CD4-positive, alpha-beta T cell treated with Interferon gamma for 1 hour (primary cell): ENCODE measurements at places on chromosomes 13 and 19.

GRCh38 chr19:1455002-1455335 is 5.0 kb downstream of the APC2 start:
- DNase-seq = no peak

DNA sequence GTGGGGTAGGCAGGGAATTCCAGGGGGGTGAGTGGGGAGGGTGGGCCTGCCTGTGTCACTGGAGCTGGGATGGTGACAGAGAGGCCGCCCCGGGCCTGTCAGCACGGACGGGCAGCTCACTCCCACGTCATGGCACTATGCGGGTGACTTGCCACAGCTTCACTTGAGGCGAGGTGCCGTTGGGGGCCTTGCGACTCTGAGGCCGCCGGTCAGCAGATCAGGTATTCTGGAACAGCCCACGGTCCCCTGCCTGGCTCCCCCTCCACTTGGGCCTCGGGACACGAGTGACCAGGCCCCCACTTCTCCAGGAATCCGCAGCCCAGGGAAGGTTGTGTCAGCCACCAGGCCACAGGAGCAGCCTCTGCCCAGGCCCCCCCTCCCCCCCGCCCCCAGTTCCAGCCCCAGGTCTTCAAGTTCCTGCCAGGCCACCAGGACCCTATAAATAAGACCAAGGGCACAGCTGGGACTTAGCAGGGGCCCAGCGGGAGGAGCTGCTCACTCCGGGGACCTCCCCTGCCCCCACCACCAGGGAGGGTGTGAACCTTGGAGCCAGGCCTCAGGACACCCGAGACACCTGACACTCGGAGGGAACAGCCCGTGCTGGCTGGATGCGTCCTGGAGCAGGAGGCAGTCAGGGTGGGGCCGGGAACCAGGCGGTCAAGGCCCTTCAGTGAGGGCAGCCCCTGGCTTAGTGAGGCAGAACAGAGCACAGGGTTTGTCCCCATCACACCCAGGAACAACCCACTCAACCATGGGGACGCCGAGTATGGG is 2.7 kb upstream of the MIDN start:
- no peak for DNase-seq

DNA sequence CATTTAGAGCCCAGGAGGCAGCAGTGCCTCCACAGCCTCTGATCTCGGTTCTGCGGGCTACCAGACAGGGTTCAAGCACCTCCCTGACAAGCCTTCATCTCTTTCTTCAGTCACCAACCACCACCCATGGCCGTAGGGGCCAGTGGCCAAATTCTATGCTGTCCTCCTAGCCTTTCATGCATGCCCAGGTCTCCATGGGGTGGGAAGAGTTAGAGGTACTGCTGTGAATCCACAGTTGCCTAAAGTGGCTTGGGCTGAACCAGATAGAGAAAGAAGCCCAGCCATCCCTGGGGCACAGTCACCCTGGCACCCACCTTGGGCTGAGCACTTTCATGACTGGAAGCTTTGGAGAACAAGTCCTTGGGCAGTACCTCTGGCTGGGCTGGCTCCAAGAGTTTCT is 97.4 kb downstream of the ZDHHC20 start:
- no peak for DNase-seq

DNA sequence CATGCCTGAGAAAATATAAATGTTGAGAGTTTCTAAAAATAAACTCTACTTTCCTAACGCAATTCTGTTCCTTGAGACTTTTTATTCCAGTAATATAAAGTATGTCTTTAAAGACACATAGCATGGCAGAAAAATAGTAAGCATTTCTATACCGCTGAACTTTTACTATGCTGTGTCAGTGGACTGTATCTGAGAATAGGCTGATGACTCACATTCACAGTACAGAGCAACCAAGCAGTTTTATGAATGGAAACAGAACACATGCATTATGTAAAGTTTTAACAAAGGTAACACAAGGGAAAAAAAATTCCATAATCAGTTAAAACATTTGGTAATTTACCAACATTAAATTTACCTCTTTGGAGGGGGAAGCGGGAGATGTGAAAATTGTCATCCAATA is 38.4 kb downstream of the ZDHHC20 start:
- DNase-seq = no peak

DNA sequence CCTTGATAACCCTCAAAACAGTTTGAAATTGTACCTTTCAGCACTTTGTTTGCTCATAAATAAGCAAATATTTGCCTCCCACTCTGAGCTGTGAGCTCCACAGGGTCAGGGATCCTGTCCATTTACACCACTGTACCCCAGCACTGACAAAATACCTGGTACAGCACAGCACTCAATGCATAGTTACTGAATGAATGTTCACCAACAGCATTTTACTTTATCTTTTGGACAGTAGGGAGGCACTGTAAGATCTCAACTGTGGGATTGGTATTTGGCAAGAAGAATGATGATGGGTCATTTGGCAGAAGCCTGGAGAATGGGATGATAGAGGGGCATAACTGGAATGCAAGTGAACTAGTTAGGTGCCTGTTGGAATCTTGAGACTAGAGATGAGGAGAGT is 127.2 kb upstream of the ARGLU1 start:
- no peak for DNase-seq

DNA sequence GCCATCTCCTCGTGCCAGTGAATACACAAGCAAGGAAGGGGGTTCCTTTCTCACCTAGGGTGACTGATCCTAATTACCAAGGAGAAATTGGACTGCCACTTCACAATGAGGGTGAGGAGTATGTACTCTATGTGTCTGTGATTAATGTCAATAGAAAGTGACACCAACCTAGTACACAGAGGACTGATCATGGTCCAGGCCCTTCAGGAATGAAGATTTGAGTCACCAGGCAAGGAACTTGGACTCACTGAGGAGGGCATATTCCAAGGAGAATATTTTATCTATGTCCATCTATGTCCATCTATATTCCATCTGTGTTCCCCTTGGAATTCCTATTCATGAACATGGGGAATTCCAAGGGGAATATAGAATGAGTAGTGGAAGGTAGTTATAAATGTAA is 9.2 kb upstream of the ALOX5AP start:
- DNase-seq = no peak

- DNase-seq = peak; percentile 24
These were observed 1.1 kb downstream of the PIP5K1C start for GRCh38 chr19:3698974-3699740.

- DNase-seq = no peak
These were observed 424.9 kb downstream of the FGF9 start for GRCh38 chr13:22095794-22096193.

- peak; percentile 79 for DNase-seq
These were observed 8.5 kb downstream of the MOB3A start for GRCh38 chr19:2087621-2088100.

DNA sequence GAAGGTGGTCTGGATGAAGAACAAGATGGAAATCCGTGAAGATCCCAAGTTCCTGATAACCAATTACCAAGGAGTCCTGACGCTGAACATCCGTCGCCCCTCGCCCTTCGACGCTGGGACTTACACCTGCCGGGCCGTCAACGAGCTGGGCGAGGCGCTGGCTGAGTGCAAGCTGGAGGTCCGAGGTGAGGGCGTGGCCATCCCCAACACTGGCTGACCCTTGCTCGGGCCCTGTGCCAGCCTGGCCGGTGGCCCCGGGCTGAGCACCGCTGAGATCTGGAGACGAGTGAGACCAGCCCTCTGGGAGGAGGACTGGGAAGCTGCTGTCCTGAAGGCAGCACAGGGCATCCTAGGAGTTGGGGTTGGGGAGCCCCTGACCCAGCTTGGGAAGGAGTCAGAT is 12.0 kb upstream of the EMC10 start:
- DNase-seq = no peak

- DNase-seq = no peak
These were observed 25.9 kb upstream of the F2RL3 start for GRCh38 chr19:16862826-16863415.

DNA sequence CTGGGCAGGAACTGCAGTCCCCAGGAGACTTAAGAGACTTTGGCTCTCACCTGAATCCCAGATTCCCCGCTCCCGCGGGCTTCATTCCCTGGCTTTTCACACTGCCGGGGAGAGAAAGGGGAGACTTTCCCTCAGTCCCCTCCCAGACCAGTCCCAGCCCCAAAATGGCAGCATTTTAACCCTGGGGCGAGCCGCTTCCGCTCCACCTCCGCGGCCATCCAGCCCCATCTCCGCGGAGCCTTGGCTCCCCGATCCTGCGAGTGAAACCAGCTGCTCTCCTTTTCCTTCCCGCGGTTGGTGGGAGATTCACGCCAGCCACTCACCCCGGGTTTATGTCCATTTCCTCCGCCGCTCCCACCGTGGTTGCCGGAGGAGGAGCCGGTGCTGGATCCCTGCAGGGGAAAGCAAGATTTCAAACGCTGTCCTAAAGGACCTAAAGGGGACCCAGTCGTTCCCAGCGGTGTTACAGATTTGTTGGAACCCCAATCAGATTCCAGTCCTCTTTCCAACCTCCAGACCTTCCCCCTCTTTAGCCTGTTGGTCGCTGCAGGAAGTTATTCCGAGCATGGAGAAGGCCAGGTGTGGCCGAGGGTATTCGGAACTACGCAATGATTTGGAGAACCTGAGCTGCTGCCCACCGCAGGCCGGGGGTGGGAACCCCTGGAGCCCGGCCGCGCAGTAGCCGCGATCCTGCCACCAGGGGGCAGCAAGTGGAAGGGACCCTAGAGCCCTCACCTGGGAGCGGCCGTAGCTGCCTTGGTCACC is 3.4 kb downstream of the DMKN start:
- peak; percentile 64 for DNase-seq

GRCh38 chr13:110134801-110135200 is 172.2 kb downstream of the COL4A1 start:
- no peak for DNase-seq

DNA sequence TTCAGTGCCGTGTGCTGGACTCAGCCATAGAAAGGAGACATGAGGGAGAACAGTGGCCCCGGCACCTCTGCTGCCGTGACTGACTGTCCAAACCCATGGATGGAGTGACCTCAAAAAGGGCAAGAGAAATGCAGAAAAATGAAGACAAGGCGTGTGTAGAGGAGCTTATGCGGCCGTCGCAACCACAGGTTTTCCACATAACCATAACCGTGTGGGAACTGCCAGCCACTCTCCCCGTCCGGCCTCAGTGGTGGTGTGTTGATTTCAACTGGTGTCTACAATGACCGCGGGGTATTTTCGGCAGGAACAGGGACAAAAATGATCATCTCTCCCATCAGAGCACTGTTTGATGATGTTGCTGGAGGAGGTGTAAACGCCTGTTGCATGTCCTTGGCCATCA is 42.9 kb upstream of the F7 start:
- no peak for DNase-seq

GRCh38 chr19:53388168-53388567 is 6.8 kb upstream of the ZNF765 start:
- DNase-seq = no peak

GRCh38 chr13:107034236-107034872 is 466.4 kb upstream of the ARGLU1 start:
- DNase-seq = no peak

- DNase-seq = no peak
These were observed 19.9 kb downstream of the TMED1 start for GRCh38 chr19:10815969-10816644.

DNA sequence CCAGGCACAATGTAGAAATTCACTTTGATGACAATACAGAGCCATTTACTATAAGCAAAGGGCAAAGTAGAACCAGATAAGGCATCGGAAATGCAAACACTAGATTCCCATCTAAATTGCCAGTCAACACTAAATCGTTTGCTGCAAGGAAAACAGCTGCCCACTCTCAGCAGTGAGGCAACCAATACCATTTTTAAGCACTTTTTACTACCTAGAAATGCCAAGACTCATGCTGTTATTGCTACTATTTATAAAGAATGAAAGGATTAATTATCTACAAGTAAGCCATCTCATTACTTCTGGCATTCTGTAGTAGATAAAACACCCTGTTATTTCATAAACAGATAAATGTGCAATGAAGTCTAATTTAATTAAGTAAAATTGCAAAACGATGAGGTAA is 422.0 kb downstream of the FGF14 start:
- no peak for DNase-seq

DNA sequence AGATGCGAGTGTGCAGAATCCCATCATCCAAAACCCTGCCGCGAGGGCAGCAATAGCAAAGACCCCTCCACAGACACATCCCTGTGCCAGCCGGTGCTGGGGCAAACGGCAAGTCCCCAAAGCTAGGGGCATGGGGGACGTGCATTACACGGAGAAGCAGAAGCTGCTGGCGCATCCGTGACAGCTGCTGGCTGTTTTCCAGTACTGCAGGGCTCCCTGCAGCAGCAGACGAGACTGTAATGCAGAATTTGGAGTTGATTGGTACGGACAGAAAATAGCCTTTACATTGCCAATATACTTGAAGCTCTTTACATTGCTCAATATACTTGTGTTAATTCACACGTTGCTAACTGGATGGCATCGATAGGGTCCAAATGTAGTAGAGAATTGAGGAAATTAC is 77.2 kb upstream of the TMTC4 start:
- DNase-seq = no peak

GRCh38 chr19:5191091-5191490 is 149.5 kb downstream of the PTPRS start:
- DNase-seq = no peak

GRCh38 chr19:29971002-29971401 is 29.0 kb downstream of the URI1 start:
- no peak for DNase-seq

- no peak for DNase-seq
These were observed 27.3 kb downstream of the LRFN3 start for GRCh38 chr19:35963514-35963913.

- DNase-seq = no peak
These were observed 45.4 kb upstream of the MIR17HG start for GRCh38 chr13:91302111-91302510.

DNA sequence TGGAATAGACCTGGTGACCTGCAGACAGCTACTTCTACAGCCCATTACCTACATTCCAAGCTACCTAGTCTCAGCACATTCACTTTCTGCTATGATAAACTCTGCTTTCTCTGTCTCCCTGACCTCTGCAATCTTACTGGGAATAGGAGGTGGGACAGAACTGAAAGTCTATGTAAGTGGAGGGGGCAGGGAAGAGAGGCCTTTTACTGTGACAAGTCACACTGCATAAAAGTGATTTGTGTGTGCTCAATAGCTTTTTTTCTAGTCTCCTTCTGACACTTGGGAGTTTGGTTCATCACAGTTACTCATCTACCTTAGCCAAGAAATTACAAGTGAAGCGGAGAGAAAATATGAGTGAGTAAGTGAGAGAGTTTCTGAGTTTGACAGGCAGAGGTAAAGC is 322.4 kb downstream of the OLFM4 start:
- DNase-seq = no peak

- DNase-seq = no peak
These were observed 36.5 kb downstream of the SIPA1L3 start for GRCh38 chr19:37943480-37943879.

DNA sequence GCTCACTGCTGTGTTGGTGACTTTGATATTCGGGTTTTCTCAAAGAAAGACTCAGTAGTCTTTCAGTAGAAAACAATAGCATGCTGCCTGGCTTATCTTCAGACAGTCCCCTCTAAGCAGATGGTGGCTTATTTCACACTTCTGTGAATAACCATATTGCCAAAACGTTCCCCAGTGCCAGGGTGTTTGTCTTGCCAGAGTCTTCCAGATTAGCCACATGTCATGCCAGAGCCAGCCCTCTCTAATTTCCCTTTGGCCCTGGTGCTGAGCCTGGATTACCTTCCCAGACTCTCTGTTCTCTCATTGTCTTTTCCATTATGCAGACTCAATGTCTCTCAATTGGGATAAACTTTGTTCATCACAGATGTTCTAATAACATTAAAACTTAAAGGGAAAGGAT is 488.0 kb upstream of the ATXN8OS start:
- no peak for DNase-seq

GRCh38 chr13:51807041-51807440 is 3.1 kb upstream of the DHRS12 start:
- DNase-seq = no peak

- no peak for DNase-seq
These were observed 200.2 kb downstream of the KATNAL1 start for GRCh38 chr13:30107121-30107520.
